Uterine smooth muscle cell (primary cell): ENCODE measurements at places on chromosomes 1 and 21. TPM values are rescaled to one million over a fixed set of nuclear protein-coding genes. Genes with fewer than 3 reads are reported as not detected.

The CFAP57 gene
- total RNA-seq = 0.22 and 0.75 TPM in 2 replicates

The ST6GALNAC3 gene
- 0.37 and 0.44 TPM in 2 replicates for total RNA-seq

The PRPF38B gene
- 11.7 and 16.0 TPM in 2 replicates for total RNA-seq

The HES5 gene
- total RNA-seq = not detected in 2 replicates

The SH2D1B gene
- under 0.01 TPM in 1 of 2 replicates, not detected in the other for total RNA-seq

The UBQLN4 gene
- total RNA-seq = 12.8 and 14.7 TPM in 2 replicates

The CFAP107 gene
- total RNA-seq = 0.12 TPM in 1 of 2 replicates, not detected in the other

The FALEC gene
- 0.25 and 0.77 TPM in 2 replicates for total RNA-seq

The PTPN14 gene
- total RNA-seq = 51.1 and 55.7 TPM in 2 replicates

The LCE2B gene
- total RNA-seq = not detected in 2 replicates

The CDA gene
- 1.2 and 4.0 TPM in 2 replicates for total RNA-seq

The TMEM125 gene
- under 0.01 TPM in 1 of 2 replicates, not detected in the other for total RNA-seq

The SIK1 gene
- total RNA-seq = 0.66 and 1.1 TPM in 2 replicates

The HTR6 gene
- total RNA-seq = under 0.01 TPM in 1 of 2 replicates, not detected in the other

The PKLR gene
- total RNA-seq = not detected in 2 replicates

The C1QTNF12 gene
- total RNA-seq = 1.1 and 2.0 TPM in 2 replicates

The KIF1B gene
- 34.4 and 38.0 TPM in 2 replicates for total RNA-seq

The CYP4A22 gene
- total RNA-seq = not detected in 2 replicates

The CNKSR1 gene
- total RNA-seq = 0.22 TPM in 1 of 2 replicates, not detected in the other

The NDC1 gene
- total RNA-seq = 17.6 and 47.7 TPM in 2 replicates

The C21orf58 gene
- total RNA-seq = 4.5 and 11.5 TPM in 2 replicates

The BLACAT1 gene
- under 0.01 and 0.22 TPM in 2 replicates for total RNA-seq

The FAM89A gene
- 8.1 and 9.4 TPM in 2 replicates for total RNA-seq

The HES2 gene
- total RNA-seq = under 0.01 TPM in 1 of 2 replicates, not detected in the other

The FCER1A gene
- total RNA-seq = not detected in 2 replicates

The CHIA gene
- total RNA-seq = not detected in 2 replicates

The NECTIN4 gene
- 0.11 and 0.25 TPM in 2 replicates for total RNA-seq

The DENND2D gene
- total RNA-seq = 1.1 and 1.6 TPM in 2 replicates

The MAST2 gene
- 33.9 and 40.2 TPM in 2 replicates for total RNA-seq

The HSD3B2 gene
- not detected in 2 replicates for total RNA-seq
